ENCODE measurements at places on chromosomes 1 and 21.

DNA sequence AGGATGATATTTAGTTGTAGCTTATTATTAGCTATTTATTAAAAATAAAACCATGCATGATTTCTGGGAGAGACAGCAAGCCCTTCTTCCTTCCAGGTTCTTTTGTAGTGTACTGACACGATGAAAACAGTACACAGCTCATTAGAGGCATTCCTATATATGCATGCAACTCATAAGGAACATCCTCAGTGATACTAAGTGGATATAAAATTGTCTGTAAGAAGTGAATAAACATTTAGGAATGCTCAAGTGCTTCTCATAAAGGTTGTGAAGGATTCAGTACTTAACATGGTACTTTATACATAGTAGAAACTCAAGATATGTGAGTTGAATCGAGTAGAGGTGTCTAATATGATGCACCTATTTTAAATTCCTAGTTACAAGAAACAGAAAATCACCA, 287.7 kb downstream of the SDCCAG8 start:
- no peak for DNase-seq

DNA sequence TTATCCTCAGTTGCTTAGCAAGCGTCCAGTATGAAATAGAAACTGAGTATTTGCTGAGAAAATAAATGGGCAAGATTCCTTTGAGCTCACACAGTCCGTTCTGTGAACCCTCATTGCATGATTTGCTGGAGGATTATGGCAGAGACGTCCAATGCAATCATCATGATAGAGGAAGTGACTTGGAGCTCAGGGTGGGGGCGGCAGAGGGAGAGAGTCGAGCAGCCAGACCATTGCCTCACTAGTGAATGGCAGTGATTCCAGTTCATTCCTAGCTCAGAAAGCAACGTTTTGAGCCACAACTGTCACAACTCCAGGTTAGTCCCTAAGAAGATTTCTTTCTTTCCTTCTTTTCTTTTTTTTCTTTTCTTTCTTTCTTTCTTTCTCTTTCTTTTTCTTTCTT, 27.5 kb upstream of the COL9A2 start:
- DNase-seq, result no peak

- DNase-seq, result no peak
Observed at GRCh38 chr1:234473118-234473517, 5.9 kb downstream of the TARBP1 start.

DNA sequence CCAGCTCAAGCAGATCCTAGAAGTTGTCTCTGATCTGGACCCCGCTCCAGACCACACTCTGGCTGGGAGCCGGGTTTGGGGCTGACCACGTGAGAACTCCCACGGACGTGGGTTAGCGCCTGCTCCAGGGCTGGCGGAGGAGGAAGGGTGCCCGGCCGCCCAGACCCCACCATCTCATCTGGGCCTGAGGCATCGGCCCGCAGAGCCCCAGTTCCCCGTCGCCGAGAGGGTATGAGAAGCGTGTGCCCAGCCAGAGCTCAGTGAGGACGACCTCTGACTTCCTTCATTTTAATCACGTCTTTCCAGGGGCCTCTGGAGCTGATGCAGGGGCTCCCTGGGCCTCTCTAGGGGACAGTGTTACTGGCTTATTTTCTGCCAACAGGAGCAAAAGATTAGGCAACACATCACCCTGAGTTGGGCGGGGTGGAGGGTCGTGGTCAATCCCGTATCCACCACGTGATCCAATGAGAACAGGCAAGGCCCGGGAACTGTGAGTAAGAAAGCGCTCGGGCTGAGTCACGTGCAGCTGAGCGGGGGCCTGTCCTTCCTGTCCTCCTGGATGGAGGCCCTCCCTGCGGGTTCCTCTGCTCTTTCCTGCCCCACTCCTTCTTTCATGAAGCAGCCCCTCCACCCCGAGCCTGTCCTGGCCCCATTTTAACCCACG, 81.1 kb downstream of the SIK1 start:
- DNase-seq, result no peak

GRCh38 chr1:212938846-212939245, 11.5 kb upstream of the VASH2 start:
- DNase-seq, result peak; percentile 23

Measured in SHP77 treated with DMSO at 0.1 percent for 48 hours (cell line).